ENCODE measurements at places on chromosomes 12 and 14.

DNA sequence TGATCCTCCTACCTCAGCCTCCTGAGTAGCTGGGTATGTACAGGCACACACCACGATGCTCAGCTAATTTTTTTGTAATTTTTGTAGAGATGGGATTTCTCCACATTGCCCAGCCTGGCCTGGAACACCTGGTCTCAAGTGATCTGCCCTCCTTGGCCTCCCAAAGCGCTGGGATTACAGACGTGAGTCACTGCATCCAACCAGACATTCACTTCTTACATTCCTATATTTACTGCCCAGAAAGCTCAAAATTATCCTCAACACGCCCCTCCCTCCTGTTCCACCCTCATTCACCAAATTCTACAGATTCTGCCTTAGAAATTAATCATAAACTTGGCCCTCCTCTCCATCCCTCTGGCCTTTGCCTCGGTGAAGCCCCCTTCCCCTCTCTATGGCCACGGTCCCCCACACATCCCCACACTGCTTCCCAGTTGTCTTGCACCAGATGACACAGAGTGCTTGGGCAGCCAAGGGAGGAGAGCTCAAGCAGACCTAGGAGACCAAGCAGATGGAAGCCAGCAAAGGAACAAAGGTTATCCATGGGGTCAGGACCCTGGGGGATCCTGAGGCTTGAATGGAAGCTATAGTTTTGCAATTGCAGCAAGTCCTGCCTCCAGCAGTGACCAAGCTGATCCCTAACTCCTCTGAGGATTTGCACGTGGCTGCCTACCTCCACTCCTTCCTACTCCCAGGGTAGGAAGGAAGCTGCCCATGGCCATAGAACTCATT lies 213.2 kb upstream of the FOXN3 start:
- peak overlapping the region; percentile 9 for H3K27ac ChIP-seq
- peaks cover 48% of the 10 kb centered on the region for H3K4me1 ChIP-seq
- H3K27me3 ChIP-seq: no peaks in the 10 kb centered on the region
- no peak overlapping the region for H3K4me3 ChIP-seq
- H3K36me3 ChIP-seq: peaks cover 6% of the 10 kb centered on the region

GRCh38 chr14:53042480-53042879 lies 91.6 kb upstream of the FERMT2 start:
- peaks cover 70% of the 10 kb centered on the region for H3K36me3 ChIP-seq
- no peak overlapping the region for H3K27ac ChIP-seq
- no peak overlapping the region for H3K4me3 ChIP-seq
- no peak for DNase-seq

- H3K27ac ChIP-seq: no peak overlapping the region
- no peak for DNase-seq
- H3K27me3 ChIP-seq: no peaks in the 10 kb centered on the region
- no peak overlapping the region for H3K4me3 ChIP-seq
- peaks cover 3% of the 10 kb centered on the region for H3K4me1 ChIP-seq
Measured at GRCh38 chr14:95445676-95446075, 70.8 kb downstream of the SYNE3 start.

GRCh38 chr12:14365294-14366208 lies at the start of gene ATF7IP:
Gene ATF7IP, plus strand, starts transcription at chr12:14365682. Its CDS starts 58,234 bp downstream, at chr12:14423916.
- H3K4me1 ChIP-seq: peaks cover 37% of the 10 kb centered on the region
- H3K27me3 ChIP-seq: no peaks in the 10 kb centered on the region
- DNase-seq: peak; percentile 99
- peaks cover 14% of the 10 kb centered on the region for H3K36me3 ChIP-seq
- peak within 1 kb of the TSS; percentile 82 for H3K4me3 ChIP-seq

GRCh38 chr12:47832263-47832933 lies 12.7 kb upstream of the HDAC7 start:
- H3K4me1 ChIP-seq: peaks cover 86% of the 10 kb centered on the region
- peak; percentile 80 for DNase-seq
- H3K27me3 ChIP-seq: no peaks in the 10 kb centered on the region

- H3K4me3 ChIP-seq: no peak overlapping the region
- no peak overlapping the region for H3K27ac ChIP-seq
- DNase-seq: no peak
- no peaks in the 10 kb centered on the region for H3K36me3 ChIP-seq
Measured at GRCh38 chr14:71206766-71207371, 299.6 kb downstream of the PCNX1 start.

DNA sequence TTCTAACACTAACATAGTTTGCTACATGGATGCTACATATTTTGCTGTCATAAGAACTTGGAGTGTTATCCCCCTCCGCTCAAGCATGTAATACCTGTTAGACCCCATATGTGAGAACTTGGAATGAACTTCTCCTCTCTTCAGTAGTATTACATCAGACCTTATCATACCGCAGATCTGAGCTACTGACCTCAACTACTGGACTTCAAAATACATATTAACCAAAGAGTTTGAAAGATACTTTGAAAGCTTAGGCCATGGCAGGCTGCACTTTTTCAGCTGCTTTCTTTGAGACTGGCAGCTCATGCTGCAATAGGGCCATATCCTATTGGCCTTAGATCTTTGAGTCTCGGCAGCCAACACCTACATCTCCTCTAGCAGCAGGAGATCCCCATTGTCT lies 74.8 kb downstream of the EEA1 start:
- no peaks in the 10 kb centered on the region for H3K27me3 ChIP-seq
- DNase-seq: no peak
- no peak overlapping the region for H3K27ac ChIP-seq
- peaks cover 28% of the 10 kb centered on the region for H3K36me3 ChIP-seq
- H3K4me1 ChIP-seq: peaks cover 2% of the 10 kb centered on the region

- no peak for DNase-seq
- no peak overlapping the region for H3K4me3 ChIP-seq
- no peak overlapping the region for H3K27ac ChIP-seq
Measured at GRCh38 chr12:104650541-104650940, 193.8 kb downstream of the CHST11 start.

- no peak overlapping the region for H3K27ac ChIP-seq
- H3K36me3 ChIP-seq: no peaks in the 10 kb centered on the region
- H3K27me3 ChIP-seq: no peaks in the 10 kb centered on the region
- DNase-seq: no peak
Measured at GRCh38 chr12:72610854-72611358, 338.7 kb downstream of the TRHDE start.

DNA sequence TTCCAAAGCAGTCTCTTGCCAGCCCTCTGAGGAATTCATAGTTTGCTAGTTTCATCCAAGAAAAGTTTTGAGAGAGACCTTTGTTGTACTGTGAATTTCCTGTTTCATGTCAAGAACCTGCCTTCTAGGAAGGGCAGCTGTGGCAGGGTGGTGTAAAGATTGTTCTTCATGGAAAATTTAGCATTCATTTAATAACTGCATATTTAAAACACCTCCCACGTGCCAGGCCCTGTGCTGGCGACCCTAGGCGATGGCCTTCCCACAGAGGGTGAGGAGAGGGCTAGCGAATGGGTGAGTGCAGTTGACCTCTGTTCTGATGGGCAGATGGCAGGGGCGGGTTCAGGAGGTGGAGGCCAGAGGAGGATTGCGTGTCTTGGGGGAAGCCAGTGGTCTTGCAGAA lies 43.2 kb downstream of the MLXIP start:
- H3K4me1 ChIP-seq: peaks cover 22% of the 10 kb centered on the region
- no peak overlapping the region for H3K4me3 ChIP-seq
- H3K27ac ChIP-seq: peak overlapping the region; percentile 29
- H3K36me3 ChIP-seq: peaks cover 4% of the 10 kb centered on the region

All from activated CD4-positive, alpha-beta T cell treated with anti-CD3 and anti-CD28 coated beads, Interleukin-2, amount 10 ng/mL, durations not matched to agents 24 days and 14 days (primary cell).